RPMI7951 (cell line): ENCODE measurements at places on chromosomes 5 and 9. TPM values are rescaled to one million over a fixed set of nuclear protein-coding genes. Genes with fewer than 3 reads are reported as not detected.

- no peak for DNase-seq
These were observed 29.9 kb downstream of the GLT6D1 start for GRCh38 chr9:135609366-135609955.

DNA sequence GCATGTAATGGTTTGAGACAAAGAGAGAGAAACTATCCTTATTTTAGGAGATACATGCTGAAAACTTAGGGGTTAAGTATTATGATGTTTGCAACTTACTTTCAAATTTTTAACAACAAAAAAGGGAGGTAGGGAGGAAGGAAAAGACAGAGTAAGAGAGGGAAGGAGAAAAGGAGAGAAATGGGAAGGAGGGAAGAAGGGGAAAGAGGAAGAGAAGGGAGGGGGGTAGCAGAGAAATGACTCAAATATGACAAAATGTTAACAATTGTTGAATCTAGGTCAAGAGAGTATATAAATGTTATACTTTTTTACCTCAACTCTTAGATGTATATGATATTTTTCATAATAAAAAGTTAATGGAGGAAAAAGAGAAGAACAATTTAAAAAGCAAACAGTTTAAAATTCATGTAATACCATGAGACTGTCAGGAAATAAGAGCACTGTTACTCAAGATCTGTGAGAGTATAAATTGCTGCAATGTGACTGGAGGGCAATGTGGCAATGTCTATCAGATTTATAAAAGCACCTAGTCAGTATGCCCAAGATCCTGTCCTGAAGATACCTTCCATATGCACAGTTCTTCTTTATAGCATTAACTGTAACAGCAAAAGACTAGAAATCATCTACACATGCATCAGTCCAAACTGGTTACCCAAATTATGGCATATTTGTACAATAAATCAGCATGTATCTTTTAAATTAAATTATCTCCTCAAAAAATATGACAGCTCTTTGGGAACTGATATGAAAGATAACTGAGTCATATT, 16.3 kb downstream of the FBXW11 start:
- no peak for DNase-seq

DNA sequence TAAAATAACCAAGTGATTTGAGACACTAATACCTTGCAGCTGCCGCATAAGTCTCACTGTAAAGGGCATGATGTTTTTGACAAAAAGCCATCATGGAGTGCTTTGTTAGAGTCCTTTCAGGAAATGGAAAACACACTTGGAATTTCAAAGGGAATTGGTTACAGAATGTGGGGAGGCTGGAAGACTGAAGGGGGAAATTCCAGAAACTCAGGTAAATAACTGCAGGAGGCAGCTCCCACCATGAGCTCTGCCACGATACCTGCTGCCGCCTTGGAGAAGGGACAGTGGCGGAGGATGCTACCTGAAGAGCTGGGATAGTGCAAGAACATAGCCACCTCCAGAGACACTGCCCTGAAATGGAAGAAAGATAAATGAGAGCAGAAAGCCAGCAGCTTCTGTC, 66.9 kb downstream of the PRKACG start:
- no peak for DNase-seq

DNA sequence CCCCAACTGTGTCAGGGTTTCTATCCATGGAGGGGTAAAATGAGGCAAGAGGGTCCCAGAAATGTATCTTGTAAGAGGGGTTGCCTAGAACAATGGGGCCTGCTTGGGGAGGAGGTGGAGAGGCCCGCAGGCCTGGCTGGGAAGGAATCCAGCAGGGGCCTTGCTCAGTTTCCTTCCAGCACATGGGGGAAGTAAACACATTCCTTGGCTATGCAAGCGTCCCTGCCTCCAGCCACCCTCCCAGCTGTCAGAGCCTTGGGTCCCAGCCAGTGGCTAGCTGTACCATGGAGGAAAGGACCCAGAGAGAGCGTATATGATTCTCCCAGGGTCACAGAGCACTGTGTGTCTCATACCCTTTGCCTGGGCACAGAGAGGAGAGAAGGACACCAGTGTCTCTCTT, 71.1 kb upstream of the IL17B start:
- DNase-seq: peak; percentile 63

DNA sequence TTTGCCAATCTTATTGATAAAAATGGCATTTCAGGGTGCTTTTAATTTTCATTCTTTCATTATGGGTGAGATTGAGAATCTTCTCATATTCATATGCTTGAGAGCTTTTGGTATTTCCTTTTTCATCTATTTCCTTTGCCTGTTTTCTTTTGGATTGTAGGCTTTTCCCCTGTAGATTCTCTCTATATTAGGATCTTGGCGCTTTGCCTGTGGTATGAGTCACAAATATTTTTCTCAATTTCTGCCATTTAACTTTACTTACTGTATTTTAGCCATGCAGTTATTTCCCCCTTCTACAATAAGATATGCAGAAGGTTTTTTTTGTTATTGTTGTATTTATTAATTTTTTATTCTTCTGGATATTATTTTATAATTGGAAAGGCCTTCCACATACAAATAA, 21.5 kb upstream of the KLF9 start:
- DNase-seq: peak; percentile 71

DNA sequence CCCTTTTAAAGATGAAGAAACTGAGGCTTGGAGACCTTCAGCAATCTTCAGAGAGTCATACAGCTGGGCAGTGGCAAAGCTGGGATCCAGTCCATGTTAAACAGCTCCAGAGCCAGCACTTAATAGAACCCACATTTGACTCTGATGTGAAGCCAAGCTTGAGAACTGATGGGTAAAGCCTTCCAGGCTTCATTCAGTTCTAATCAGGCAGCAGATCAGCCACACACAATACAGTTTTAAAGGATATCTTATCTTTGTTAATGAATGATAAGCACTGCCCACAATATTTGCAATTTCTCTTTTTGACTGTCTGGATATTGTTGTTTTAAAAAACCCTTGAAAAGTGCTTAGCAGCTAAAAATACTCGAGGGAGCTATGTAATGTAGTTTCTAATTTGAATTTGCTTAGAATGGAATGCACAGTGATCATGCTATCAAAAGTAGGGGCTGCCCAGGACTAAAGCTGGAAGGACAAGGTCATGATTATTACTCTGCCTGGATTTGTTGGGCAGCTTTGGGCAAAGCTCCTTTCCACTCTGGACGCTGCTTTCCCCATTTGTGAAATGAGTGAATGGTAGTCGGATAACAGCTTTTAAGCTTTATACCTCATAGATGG, 31.3 kb upstream of the HTR4 start:
- no peak for DNase-seq

- no peak for DNase-seq
These were observed 112.8 kb downstream of the MAPKAP1 start for GRCh38 chr9:125594223-125594610.

DNA sequence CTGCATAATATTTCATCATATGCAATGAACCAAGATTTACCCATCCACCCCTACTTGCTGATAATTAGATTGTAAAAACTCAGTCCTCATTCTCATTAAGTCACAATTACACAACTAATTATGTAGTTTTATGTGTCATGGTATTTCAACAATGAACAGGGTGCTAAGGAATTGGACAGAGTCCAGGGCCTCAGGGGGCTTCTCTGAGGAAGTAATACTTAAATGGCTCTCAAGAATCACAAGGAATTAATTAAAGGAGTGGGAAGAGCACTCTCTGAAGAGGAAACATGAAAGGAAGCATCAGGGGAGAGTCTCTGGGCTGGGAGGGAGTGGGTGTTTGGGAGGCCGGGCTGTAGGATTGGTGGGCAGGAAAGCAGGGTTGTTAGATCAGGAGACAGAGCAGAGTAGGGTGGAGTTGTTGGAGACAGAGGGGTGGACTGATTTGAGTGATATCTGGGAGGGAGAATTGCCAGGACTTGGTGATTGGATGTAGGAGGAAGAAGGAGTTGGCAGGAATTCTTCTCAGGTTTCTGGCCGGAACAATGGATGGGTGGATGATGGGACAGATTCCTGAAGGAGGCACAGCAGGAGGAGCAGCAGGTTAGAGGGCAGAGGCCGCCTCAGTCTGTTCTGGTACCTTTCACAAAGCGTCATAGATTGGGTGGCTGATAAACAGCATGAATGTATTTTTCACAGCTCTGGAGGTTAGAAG, 23.0 kb upstream of the NSG2 start:
- no peak for DNase-seq

DNA sequence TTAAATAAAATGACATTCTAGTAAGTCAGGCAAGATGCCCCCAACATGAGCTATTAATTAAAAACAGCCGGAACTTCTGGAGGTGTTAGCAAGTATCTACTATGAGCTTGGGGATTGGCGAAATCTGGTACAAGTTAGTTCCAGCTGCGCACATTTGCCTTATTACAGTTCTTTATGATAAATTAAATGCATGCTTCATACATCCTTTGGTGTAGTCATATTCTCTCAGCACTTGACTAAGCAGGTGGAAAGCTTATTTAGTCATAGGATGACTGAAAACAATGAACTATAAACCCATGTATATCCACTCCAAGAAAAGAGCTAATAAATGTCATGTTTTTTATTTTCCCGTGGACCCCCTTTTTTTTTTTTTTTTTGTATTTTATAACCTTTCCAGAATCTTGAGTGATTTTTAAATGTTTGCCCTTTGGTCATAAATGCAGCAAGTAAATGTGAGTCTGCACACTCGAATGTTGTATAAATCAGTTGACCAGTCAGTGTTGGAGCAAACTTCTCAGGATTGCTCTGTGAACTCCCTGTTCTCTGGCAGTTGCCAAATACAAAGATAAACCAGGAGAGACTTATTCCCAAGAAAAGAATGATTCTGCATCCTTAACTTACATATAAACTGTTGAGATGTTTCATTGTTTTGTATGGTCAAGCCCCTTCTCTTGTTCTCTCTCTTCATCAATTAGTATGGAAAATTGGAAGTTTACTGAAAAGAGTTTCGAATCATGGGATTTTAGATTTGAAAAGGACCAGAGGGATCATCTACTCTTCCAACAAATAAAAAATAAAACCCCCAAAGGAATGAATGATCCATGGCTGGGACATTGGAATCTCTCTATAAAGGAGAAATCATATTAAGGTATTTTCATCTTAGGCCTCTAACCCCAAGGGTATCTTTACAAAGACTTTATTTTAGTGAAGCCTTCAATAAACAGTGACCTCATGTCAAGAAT, 38.3 kb downstream of the PIK3R1 start:
- peak; percentile 63 for DNase-seq

- DNase-seq: no peak
These were observed 27.4 kb upstream of the WHRN start for GRCh38 chr9:114532561-114533237.

DNA sequence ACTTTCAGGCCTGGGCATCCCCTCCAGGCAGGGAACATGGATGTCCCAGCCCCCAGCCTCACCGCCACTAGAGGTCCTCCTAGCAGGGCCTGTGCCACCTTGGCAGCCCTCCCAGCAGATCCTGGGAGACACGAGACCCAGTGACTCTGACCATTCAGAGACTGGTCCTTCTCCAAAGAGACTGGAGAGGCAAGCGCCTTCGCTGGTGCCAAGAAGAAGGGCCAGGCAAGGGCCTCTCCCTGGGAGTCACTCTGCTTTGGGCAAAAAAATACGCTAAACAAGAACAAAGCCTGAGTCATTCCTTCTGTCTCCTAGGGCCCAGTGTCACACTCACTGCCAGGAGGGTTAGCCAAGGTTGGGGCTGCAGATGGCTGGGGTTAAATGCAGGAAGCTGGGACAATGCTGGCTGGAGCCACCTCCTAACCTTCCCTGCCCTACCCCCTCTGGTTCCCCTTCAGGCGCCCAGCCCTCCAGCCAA, 35.3 kb upstream of the SMIM23 start:
- DNase-seq: peak; percentile 46

- DNase-seq: peak; percentile 51
These were observed 850 bp downstream of the RRAGA start for GRCh38 chr9:19049917-19050636.

DNA sequence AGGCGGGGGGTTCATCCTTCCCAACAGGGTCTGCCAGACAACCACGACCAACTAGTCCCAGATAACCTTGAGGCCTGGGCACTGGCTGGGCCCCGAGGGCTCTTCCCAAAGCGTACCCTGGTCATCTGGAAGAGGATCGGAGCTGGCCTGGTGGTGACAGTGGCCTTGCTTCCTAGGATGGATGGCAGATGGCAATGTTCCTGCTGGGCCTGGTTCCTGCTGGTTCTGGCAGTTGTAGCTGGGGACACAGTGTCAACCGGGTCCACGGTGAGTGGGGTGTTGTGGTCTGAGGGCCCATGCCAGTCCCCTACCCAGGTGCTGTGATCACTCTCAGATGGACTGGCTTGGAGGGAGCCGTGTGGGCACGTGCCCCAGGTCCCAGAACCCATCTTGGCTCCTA, 2.0 kb downstream of the ADAMTSL2 start:
- DNase-seq: no peak

GRCh38 chr5:8329773-8330172, 460.8 kb downstream of the MTRR start:
- DNase-seq: no peak

- DNase-seq: peak; percentile 53
These were observed 19.8 kb downstream of the IFT74 start for GRCh38 chr9:26975728-26976707.

GRCh38 chr9:84955971-84956370, 286.4 kb downstream of the NTRK2 start:
- DNase-seq: no peak

GRCh38 chr5:36691696-36692371, 85.4 kb downstream of the SLC1A3 start:
- peak; percentile 74 for DNase-seq

GRCh38 chr5:40984884-40985283, 75.6 kb downstream of the C7 start:
- DNase-seq: no peak

- no peak for DNase-seq
These were observed 241.8 kb downstream of the CACNA1B start for GRCh38 chr9:138119202-138120027.

DNA sequence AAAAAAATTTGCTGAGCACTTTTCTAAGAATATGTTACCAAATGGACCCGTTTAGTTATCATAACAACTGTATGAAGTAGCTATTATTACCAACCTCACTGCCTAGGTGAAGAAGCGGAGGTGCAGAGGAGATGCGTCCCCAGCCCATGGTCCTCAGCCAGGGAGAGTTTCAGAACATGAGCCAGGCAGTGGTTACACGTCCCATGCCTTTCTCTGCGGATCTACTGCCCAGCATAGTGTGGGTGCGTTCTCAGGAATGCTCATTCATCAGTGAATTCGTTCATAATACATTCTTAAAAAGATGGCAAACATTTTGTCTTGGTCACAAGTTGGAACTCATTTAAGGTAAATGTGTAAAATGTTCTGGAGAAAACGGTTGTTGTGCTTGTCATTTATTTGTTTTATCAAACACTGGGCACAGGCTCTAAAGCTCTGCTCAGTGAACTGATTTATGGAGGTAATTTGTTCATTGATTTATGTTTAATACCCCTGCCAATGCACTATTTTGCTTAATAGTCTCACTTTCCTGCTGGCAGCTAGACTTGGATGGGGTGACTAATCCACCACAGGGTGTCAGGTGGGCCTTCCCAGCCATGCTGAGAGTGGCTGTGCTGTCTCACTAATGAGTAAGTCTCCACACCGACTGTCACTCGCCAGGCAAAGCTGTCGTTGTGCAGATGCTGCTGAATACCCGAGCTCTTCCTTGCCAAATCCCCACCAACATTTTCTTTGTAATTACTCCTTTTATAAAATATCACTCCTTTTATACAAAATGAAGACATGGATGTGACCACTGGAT, 248.8 kb downstream of the TENT4A start:
- peak; percentile 17 for DNase-seq

PCDHGA5 gene
- total RNA-seq: 1.5 and 1.8 TPM in 2 replicates

RLN1 gene
- 0.24 and 0.39 TPM in 2 replicates for total RNA-seq

OBP2B gene
- total RNA-seq: not detected in 2 replicates
